ENCODE measurements at places on chromosomes 6 and 20.
A peak's percentile ranks its signal among the peaks of the same experiment; 100 is the strongest.

- no peak for DNase-seq
Observed at GRCh38 chr6:104404377-104404776, 455.3 kb downstream of the HACE1 start.

DNA sequence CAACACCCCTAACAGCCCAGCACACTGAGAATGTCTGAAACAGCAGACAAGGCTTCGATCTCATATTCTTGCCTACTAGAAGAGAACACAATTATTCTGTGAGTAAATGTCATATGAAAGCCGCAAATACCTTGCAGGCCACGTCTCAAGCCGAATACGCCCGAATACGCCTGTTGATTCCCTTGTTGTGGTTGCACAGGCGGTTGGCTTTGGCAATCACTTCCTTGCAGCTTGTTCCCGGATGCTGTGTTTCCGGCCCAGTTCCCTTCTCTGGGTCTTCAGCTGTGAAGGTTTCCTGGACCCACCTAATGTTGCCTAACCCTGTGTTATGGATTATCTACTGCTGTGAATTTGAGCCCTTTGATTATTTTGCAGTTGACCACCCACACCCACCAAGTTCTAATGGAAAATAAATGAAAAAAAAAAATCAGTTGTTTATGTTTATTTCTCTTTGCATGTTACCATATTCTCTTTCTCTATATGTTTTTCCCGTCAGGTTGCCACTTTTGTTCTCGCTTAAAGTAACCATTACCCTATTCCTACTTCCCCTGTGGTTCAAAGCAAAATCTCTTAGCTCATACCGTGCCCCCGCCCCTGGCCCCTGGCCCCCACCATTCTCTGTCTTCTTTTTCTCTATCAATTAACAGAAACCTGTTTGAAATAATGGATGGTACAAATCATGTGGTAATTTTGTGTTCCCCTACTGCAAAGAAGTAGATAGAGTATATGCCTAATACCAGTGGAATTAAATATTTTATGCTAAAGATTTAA lies 172.4 kb downstream of the ADGB start:
- DNase-seq: no peak

DNA sequence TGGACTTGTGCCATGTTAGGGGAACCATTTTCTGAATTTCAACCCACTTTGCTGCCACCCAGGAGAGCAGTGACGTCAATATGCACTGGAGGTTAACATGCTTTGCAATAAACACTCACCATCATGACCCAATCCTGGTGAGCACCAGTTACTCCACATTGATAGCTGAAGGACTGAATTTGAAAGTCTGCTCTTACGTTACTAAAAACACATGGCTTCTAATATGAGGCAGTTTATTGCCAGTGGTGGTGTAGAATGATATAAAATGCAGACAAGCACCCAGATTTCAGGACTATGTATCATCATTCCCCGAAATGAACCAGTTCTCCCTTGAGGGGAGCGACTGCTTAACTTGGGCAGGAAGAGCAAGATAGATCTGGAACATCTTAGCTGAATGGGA lies 23.8 kb downstream of the RFPL4B start:
- DNase-seq: no peak

DNA sequence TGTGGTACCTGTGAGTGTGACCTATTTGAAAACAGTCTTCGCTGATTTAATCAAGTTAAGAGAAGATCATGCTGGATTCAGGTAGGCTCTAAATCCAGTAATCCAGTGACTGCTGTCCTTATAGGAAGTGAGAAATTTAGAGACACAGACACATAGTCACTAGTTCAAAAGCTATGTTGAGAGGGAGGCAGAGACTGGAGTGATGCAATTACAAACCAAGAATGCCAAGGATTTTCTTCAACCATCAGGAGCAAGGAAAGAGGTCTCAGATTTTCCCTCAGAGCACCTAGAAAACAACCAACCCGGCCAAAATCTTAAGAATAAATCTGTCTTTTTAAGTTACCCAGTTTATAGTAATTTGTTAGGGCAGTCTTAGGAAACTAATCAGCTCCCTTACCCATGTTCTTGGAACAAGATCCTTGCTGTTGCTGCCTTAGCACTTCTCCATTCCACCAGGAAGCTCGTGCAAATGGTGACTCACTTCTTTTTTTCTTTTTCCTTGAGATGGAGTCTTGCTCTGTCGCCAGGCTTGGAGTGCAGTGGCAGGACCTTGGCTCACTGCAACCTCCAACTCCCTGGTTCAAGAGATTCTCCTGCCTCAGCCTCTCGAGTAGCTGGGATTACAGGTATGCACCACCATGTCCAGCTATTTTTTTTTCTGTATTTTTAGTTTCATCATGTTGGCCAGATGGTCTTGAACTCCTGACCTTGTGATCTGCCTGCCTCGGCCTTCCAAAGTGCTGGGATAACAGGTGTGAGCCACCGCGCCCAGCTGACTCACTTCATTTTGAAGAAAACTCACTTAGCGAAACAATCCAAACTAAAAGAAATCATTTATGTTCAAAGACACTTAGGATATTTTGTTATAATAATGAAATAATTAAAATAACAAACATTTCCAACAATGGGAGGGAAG lies 34.4 kb upstream of the ZNF184 start:
- no peak for DNase-seq

DNA sequence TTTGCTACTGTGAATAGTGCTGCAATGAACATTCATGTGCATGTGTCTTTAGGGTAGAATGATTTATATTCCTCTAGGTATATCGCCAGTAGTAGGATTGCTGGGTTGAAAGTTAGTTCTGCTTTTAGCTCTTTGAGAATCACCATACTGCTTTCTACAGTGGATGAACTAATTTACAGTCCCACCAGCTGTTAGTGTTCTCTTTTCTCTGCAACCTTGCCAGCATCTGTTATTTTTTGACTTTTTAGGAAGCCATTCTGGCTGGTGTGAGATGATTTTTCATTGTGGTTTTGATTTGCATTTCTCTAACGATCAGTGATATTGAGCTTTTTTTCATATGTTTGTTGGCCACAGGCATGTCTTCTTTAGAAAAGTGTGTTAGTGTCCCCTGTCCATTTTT lies 40.0 kb downstream of the PLG start:
- no peak for DNase-seq

DNA sequence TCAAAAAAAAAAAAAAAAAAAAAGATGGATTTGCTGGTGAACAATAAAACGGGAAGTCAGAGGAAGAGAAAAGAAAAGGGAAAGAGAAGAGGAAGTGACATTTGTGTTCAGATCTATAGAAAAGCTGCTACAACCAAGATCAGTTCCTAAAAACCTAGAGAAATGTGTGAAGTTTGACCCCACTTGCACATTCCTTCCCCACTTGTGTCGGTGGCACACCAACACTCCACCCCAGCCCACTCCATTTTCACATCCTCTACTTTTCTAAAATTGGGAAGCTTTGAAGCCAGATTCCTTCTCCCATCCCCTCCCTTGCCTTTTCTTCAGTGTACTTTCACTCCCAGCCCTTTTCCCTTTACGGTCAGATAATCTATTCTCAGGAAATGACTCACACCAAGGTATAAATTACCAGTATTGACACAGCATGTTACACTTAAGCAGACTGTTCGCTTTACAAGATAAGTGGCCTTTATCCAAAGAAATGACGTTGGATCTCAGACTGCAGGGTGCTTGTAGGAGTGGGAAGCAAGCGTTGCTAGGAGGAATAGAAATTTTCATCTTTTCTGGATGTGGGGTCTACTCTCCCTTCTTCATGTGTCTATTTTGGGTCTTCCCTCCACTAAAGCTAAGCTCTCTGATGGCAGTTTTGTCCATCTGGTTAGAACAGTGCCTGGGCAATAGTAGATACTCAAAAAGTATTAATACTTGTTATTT lies 92.5 kb upstream of the ADGRF1 start:
- DNase-seq: peak; percentile 92

GRCh38 chr6:56243518-56244070 lies 3.8 kb downstream of the COL21A1 start:
- no peak for DNase-seq

- peak; percentile 16 for DNase-seq
Observed at GRCh38 chr6:99822741-99823512, 171.1 kb downstream of the MCHR2 start.

- DNase-seq: no peak
Observed at GRCh38 chr6:125346926-125347563, 45.3 kb upstream of the HDDC2 start.

DNA sequence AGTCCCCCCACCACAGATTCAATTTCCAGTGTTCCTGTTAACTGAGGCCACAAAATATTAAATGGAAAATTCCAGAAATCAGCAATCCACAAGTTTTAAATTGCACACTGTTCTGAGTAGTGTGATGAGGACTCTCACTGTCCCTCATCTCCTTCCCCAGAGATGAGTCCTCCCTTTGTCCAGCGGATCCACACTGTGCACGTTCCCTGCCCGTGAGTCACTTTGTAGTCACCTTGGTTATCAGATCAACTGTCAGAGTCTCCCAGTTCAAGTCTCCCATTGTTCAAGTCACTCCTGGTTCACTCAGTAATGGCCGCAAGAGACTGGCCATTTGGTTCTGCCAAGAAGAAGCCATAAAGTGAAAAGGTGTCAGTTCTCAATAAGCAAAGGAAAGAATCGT lies 168.6 kb upstream of the AFDN start:
- DNase-seq: no peak

DNA sequence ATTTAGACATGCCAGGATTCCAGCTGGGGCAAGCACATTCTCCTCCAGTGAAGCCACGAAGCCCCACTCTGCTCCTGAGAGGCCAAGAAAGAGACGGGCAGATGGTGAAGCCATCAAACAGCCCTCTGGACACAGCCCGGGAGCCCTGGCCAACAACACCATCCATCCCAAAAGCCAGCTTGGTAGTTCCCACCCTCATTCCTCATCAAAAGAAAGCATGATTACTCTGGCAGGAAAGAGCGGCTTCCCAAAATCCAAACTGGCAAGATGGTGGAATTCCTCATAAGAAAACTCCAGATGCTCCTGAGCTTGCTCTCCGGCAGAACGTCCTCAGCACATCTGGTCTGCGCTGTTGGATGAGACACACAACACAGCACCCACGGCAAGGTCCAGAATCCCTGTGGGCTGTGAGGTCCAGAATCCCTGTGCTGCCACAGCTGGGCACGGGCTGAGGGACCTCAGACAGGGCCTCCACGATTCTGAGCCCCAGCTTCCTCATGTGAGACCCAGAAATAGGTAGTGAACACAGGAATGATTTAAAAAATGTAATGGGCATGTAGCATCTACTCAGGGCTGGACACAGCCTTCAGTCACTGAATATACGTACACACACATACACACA lies 52.6 kb downstream of the THBS2 start:
- DNase-seq: no peak

- peak; percentile 5 for DNase-seq
Observed at GRCh38 chr6:141956046-141956761, 176.5 kb upstream of the GJE1 start.

GRCh38 chr6:136666041-136666440 lies 115.8 kb upstream of the MAP7 start:
- DNase-seq: no peak

GRCh38 chr6:131107151-131107550 lies 28.1 kb upstream of the AKAP7 start:
- peak; percentile 78 for DNase-seq

DNA sequence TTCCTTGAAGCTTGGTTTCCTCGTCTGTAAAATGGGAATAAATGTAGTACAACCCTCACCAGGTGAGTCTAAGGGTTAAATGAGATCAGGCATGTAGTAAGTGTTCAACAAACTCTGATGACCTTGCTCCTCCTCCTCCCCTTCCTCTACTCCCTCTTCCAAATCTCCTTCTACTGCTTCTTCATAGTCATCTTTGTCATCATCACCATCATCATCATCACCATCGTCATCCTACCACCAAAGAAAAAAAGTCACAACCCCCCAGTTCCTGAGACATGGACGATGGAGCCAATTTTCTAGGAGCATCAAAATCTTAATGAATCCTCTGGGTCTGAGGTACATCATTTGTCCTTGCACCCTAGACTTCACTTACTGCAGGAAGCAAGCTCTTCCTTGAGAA lies 240.0 kb downstream of the ANKRD60 start:
- no peak for DNase-seq

- no peak for DNase-seq
Observed at GRCh38 chr6:105545228-105545920, 142.5 kb upstream of the PREP start.

GRCh38 chr6:33696548-33697518 lies 14.7 kb downstream of the UQCC2 start:
- DNase-seq: no peak

- DNase-seq: no peak
Observed at GRCh38 chr6:100435299-100435698, 29.4 kb downstream of the SIM1 start.

DNA sequence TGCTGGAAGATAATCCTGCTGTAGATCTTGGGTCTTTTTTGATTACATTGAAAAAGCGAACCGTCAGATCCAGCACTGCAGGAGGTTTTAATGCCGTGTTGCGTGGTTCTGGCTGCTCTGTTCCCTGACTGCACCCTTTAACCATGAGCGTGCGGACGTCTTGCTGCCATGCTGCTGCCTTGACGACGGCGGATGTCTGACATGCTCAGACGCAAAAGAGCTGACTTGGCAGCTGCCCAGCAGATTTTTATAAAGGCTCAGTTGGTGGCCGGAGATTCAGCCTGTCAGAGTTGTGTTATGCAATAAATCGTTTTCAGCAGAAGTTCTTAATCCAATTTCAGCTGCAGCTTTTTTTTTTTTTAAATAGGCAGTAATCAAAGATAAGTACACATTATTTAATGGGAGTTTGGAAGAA lies 119.4 kb downstream of the JARID2 start:
- peak; percentile 97 for DNase-seq

GRCh38 chr6:119303164-119303887 lies 46.2 kb downstream of the MAN1A1 start:
- DNase-seq: no peak

DNA sequence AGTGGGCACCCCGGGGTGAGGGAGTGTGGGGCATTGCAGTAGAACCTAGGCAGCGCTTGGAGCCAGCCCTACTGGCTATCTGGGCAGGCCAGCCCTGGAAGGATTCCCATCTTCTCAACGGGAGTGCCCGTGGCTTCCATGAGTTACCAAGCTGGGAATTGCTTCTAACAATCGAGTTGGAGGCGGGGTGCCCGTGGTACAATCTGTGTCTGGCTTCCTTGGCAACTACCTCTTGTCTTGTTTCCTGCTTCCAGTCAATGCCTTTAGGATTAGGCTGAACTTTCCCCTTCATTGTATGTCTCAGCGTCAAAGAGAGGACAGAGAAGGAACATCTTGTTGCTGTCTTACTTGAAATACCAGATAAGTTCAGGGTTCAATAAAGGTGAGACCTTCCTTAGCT lies 33.3 kb downstream of the PPP1R14C start:
- DNase-seq: no peak

GRCh38 chr20:1931830-1932229 lies 36.6 kb downstream of the SIRPA start:
- DNase-seq: no peak

DNA sequence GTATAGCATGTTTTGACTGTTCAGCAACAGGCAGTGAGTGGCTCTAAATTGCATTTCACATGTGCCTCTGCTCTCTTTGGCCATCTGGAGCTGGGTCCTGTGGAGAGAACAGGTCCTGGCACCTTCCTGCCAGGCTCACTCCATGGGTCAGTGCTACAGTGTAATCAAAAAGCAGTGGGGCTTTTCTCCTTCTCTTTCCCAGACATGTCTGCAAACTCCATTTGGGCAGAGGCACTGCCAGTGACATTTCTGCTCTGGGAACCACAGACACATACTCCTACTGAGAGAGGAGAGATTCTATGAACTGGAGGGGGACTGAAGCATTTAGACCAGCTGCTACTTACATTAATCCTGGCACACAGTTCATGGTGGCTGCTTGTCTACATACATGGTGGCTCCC lies 68.3 kb upstream of the TRAF3IP2 start:
- DNase-seq: no peak

GRCh38 chr6:3363296-3364025 lies 93.4 kb downstream of the SLC22A23 start:
- DNase-seq: no peak

GRCh38 chr6:121748376-121748775 lies 312.9 kb downstream of the GJA1 start:
- DNase-seq: no peak
